Ureter (tissue), 1 donor: ENCODE measurements at places on chromosomes 7 and 10. TPM values are rescaled to one million over a fixed set of nuclear protein-coding genes. Genes with fewer than 3 reads are reported as not detected.

DNA sequence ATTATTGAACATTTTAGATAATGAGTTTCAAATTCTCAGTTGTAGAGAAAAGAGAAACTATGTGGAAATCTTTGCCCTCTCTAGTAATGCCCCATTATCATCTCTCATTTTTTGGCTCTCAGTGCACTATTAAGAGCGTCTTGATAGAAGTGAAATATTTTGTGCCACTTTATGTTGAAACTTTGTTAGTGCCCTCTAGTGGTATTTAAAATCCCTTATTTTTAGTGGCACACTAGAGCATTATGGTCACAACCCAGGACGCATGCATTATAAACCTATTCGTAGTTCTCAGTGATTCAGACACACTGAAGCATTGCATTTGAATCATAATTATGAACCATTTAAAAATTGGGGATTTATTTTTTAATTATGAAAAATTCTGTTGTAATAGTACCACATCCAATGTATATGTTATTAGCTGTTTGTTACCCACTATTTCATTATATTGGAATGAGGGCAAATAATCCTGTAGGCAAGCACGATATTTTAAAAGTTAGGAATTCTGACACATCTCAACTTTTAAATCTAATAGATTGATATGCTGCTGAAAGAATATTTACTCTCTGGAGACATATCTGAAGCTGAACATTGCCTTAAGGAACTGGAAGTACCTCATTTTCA is 21.9 kb downstream of the PDCD4 start:
- DNase-seq: no peak

NUTM2E gene
- total RNA-seq: 0.16 TPM

DNA sequence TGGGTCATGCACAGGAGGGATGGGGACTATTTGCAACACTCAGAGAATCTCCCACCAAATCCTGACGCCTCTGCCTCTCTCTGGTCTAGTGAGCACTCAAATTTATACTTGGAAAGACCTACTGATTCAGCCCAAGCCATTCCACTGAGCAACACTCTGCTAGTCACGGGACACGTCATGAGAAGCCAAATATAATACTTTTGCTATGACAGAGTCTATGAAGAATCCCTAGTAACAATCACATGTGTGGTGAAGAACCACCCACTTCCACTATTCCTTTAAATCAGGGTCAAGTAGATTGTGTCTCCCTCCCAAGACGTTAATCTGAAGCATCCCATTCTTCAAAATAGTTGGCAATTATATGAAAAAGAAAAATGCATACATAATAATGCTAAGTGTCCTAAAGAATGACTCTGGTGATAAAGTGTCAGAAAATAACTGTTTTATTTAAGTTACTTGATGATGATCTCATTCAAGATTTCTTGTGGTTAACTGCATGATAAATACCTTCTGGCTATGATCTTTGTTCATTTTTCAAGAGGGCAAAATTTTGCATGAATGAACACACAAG is 28.5 kb downstream of the CHCHD3 start:
- DNase-seq: no peak

GRCh38 chr10:119251315-119251708 is 43.9 kb downstream of the GRK5 start:
- DNase-seq: no peak

CDC14C gene
- not detected for total RNA-seq

GRCh38 chr10:71854031-71854430 is 3.0 kb upstream of the PSAP start:
- DNase-seq: no peak

WASHC2C gene
- 39.7 TPM for total RNA-seq

DNA sequence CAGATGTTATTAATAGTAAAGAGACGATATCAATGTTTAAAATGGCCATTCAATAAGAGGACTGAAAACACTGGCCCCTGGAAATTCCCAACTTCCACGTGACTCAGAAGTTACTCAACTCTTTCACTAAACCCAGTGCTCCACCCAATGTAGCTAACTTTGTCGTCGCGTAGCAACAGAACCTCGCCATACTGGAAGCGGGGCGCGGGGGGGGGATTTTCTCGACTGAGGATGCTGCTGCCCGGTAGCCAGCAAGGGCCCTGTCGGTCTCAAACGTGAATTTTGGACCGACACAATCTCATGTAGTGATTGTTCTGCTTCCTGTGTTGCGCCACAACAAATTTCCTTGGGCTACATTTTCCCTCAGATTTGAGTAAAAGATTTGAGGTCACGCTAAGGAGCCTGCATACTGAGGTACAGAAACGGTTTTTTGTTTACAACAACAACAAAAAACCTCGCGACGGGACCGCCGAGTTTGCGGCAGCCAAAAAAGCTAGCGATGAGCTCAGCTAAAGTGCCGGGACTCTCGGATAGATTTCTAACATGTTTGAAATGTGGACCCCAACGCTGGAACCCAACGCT is 977 bp upstream of the SFR1 start:
- DNase-seq: peak; percentile 92
